Kidney tubule cell (primary cell): ENCODE measurements at places on chromosomes 2 and 18.

GRCh38 chr2:109182426-109182825 lies 53.4 kb downstream of the SH3RF3 start:
- no peak for DNase-seq

DNA sequence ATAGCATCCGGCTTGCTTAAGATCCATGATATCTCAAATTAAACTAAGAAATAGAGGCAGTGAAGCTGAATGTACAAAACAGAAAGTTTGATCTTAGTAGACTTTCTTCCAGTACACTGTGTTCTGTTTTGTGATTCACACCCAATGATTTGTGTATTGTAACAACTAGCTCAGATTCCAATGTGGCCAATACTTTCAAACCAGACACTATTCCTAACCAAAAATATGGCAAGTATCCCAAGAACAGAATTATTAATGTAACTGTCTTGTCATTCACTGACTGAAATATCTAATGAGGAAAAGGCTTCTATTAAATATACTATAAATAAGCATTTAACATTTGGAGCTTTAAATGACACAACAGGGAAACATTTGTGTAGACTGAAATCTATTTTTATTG lies 299.1 kb downstream of the NRXN1 start:
- no peak for DNase-seq

DNA sequence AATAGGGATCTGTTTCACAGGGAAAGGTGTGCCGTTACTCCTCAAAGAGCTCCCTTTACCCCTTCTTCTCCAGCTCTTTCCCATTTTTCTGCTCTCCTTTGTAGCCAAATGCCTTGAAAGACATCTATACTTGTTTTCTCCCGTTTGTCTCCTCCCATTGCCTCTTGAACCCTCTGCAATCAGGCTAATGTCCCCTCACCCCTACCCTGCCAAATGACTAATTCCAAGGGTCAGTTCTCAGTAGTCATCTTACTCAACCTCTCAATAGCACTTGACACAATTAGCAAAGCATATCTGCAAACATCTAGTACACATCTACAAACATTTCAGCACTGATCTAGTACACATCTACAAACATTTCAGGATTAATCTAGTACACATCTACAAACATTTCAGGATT lies 12.6 kb downstream of the MRO start:
- no peak for DNase-seq

- DNase-seq = peak; percentile 25
Measured at GRCh38 chr18:1048032-1048431, 143.4 kb downstream of the ADCYAP1 start.

GRCh38 chr2:111100087-111100764 lies 20.5 kb upstream of the BCL2L11 start:
- DNase-seq = no peak

DNA sequence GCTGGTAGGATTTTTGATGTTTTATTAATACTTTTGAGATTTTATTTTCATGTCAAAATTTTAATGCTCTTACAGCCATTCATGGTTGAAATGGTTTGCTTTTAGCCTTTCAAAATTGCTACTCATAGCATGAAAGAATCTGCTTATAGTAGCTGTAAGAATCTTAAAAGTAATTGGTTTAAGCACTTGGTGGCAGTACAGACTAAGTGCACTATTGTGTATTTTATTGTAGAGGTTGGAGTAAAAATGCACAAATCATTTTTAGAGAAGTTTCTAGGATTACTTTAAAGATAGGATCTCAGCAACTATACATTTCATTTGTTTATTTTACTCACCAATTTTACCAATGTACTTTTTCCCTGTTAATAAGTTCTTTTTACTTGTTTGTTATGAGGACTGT lies 205.8 kb downstream of the SPAG16 start:
- no peak for DNase-seq

DNA sequence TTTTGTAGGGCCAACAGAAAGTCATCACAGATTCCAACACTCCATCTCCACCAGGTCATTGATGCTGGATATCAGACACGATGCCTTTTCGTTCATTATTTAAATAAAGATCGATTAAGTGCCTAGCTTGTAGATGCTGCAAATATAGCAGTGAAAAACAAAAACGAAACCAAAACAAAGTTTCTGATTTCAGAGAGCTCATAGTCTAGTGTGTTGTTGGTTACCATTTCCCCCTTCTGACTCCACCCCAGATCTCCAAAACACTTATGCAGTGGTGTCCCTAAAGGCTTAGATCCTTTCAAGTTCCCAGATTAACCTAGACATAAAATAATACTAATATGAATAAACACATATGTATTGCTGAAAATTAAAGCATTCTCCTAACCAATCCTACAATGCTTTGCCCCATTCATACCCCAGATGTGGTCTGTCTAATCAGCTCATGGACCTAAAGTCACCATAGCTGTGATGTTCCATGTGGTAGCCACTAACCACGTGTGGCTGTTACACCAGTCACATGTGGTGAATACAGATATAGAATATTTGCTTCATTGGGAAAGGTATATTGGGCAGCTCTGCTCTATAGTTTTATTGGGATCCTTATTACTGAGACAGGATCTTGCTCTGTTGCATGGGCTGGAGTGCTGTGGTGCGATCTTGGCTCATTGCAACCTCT lies 787.2 kb downstream of the TDRD15 start:
- no peak for DNase-seq

- peak; percentile 66 for DNase-seq
Measured at GRCh38 chr18:32289483-32290075, 99.7 kb downstream of the MEP1B start.

DNA sequence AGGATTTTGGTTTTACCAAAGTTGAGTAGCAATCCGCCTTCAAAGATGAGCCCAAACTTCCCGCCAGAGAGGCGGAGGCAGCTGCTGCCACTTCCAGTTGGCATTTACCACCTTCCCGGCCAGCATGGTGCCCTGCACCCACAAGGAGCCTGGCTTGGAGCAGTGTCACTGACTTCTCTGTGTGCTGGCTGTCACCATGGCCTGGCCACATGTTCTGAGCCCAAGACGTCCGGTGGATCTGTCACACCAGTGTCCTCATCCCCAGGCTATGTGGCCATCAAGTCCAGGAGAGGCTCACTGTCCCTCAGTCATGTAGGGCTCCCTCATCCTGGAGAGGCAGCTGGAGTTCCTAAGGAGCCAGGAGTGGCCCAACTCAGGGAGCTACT lies 100.6 kb downstream of the ACKR3 start:
- DNase-seq = no peak

DNA sequence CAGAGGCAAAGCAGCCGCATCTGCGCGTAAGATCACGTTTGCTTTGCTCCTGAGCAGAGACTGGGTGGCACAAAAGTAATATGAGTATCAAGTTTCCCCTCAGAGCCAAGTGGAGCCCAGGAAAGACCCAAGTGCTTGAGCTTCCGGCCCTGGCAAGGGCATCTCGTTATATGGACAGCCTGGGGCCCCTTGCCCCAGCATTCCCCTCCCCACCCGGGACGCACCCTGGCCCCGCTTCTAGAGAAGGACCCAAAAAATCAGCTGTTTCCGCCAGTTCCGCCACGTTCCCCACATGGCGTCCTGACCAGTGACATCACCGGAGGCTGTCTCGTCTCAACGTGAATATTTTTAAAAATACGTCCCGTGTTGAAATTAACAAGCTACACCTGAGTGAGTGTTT lies 135.1 kb downstream of the NFATC1 start:
- no peak for DNase-seq

DNA sequence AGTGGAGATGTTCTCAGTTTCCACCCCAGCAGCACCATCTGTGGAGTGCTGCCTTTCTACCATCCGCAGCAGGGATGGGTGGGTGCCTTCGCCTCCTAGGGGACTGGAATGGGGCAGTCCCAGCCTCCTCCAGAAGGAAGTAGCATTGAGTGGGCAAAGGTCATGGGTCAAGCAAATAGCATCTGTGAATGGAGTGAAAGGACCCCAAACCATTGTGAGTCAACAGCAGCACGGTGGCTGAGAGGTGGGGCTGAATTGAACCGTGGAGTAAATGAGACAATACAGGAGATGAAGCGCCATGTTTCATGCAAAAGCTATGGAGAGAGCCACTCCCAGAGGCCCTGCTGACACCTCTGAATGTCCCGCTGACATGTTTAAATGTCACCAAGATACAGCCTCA lies 9.7 kb downstream of the GPR55 start:
- DNase-seq = no peak

DNA sequence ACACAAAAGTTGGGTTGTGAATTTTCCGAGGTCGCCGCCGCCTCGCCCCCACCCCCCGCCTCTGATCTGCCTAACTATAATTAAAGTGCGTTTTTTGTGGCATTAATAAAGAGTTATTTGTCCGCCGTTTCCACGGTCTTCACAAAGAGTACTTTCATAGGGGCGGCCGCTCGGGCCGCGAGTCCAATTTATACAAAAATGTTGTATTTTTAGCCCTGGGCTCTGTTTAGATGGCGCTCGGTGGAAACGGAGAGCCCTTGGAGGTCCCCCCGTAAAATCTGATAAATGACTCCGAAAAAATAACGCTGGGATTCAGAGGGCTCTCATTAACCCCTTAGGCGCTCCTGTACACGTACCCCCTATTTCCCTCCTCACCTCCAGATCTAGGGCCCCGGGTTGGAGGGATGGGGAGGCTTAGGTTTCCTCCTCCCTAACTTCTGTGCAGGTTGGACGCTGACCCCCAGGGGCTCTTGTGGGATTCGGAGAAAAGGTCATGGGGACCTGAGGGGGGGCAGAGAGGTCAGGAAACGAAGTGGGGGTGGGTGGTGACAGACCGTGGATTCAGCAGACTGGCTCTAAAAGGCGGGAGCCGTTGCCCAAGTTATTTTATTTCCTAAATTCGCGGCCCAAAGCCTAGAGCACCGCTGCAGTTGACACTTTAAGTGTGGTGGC lies 1.9 kb downstream of the CYP26B1 start:
- no peak for DNase-seq

DNA sequence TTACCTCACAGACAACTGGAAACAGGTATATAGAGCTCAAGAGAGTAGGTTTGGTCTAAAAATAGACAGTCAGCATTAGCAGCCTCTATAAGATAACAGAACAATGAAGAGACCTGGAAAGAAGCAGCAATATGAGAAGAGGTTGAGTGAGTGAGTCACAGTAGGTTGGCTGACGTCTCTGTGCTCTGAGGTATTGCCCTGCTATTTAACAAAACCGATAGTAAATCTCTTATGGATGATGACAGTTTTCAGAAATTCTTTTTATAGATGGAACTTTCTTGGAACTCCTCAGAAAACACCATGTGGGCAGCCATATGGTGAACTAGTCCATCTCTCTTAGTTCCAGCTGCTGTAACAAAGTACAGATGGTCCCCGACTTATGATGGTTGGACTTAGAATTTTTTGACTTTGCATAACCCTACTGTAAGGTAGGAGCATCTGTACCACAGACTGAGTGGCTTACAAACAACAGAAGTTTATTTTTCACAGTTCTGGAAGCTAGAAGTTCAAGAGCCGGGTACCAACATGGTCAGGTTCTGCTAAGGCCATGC lies 123.5 kb downstream of the MBD2 start:
- no peak for DNase-seq

DNA sequence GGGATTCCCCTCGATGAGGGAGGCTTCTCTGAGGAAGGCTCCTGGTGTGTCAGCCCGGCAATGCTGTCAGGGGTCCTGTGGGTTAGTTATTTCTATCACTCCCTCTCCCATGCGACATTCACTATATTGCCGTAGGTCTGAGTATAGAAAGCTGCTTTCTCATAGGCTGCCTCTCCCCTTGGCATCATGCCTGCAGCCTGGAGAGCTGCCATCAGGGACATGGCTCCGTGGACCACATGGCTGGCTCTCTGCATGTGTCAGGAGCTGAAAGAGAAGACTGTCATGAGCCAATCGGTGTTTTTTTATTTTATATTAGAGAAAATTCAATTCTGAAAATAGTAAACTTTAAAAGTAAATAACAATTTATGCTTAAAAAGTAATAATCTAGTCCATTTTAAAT lies 198.0 kb downstream of the CDH20 start:
- no peak for DNase-seq

- DNase-seq = no peak
Measured at GRCh38 chr2:70936165-70936978, 672 bp downstream of the ATP6V1B1 start.

DNA sequence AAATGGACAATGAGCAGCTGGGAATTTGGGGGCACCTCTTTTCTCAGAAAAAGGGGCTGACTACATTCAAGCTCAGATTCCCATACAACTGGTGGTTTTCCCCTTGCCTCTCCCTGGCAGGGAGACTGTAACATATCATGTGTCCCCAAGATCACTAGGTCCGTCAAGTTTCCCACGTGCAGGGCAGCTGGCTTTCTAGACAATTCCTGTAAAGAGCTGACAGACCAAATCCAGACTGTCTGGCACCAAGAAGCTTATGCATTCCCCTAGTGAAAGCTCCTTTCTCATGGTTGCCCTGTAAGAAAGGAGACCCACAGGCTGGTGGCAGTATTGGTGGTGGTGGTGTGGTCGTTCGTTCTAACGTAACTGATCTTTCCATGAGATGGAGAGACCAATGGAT lies 48.8 kb downstream of the THUMPD2 start:
- no peak for DNase-seq

- DNase-seq = no peak
Measured at GRCh38 chr2:205768815-205769494, 86.7 kb downstream of the NRP2 start.

DNA sequence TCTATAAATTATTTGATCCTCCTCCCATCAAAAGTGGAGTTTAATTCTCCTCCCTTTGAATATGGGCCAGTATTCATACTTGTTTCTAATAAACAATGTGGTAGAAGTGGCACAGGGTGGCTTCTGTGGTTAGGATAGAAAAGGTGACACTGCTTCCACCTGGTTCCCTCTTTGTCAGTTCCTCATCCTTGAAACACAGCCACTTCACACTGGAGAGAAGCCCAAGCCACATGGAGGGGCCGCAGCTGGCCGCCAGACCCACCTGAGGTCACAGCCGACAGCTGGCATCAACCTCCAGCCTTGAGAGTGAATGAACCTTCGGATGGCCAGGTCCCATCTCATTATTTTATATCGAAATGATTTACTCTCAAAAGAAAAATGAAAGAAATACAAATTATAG lies 27.5 kb upstream of the SLC66A3 start:
- no peak for DNase-seq

DNA sequence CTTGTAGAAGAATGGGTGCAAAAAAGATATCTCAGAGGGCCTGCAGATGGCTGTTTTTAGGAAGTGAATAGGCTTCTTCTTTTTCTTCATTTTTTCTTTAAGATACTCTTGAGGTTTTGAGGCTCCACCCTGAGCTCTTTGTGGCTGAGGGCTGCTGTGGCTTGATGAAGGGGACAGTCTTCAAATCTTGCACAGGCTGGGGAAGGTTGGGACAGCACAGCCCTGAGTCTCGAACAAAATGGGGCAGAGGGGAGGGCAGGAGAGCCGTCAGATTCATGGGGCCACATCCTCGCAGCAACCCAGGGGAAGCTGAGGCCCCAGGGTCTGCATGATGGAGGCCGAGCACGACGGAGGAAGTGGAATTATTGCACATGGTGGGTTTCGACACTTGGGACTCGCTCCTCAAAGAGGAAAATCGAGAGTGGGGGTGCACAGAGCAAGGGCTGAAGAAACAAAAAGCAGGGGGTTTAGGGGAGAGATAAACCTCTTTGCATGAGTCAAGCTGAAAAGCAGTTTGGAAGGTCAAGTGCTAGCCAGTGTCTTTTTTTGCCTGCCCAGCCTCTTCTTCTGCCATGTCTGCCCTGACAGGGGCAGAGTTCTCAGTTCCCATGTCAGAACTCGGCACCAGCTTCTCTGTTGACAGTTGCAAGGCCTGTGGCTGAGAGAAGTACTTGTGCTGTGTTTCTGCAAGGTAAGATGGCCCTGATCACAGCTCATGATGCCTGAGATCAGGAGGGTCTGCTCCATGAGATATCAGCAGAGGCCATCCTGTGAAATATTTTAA lies 19.5 kb downstream of the INPP4A start:
- no peak for DNase-seq
